ENCODE measurements at places on chromosomes 7 and 10. TPM values are rescaled to one million over a fixed set of nuclear protein-coding genes. Genes with fewer than 3 reads are reported as not detected.
A peak's percentile ranks its signal among the peaks of the same experiment; 100 is the strongest.

GRCh38 chr7:68470836-68471435 lies 1127.3 kb upstream of the AUTS2 start:
- no peak for DNase-seq

- no peak for DNase-seq
Measured at GRCh38 chr7:88299126-88299525, 7.6 kb downstream of the STEAP4 start.

DNA sequence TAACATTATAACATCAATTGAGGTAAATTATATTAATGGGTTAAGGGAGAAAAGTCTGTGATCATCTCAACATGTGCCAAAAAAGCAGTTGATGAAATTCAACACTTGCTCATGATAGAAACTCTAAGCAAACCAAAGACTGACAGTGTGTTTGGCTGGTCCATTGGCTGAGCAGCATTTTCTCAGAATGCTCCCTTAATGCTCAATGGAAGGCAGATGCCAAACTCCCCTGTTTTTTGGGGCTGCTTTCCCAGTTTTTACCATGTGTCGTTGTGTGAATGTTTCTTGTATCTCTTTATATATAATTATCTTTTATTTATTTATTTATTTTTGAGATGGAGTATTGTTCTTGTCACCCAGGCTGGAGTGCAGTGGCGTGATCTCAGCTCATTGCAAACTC lies 114.7 kb downstream of the SEC23IP start:
- no peak for DNase-seq

DNA sequence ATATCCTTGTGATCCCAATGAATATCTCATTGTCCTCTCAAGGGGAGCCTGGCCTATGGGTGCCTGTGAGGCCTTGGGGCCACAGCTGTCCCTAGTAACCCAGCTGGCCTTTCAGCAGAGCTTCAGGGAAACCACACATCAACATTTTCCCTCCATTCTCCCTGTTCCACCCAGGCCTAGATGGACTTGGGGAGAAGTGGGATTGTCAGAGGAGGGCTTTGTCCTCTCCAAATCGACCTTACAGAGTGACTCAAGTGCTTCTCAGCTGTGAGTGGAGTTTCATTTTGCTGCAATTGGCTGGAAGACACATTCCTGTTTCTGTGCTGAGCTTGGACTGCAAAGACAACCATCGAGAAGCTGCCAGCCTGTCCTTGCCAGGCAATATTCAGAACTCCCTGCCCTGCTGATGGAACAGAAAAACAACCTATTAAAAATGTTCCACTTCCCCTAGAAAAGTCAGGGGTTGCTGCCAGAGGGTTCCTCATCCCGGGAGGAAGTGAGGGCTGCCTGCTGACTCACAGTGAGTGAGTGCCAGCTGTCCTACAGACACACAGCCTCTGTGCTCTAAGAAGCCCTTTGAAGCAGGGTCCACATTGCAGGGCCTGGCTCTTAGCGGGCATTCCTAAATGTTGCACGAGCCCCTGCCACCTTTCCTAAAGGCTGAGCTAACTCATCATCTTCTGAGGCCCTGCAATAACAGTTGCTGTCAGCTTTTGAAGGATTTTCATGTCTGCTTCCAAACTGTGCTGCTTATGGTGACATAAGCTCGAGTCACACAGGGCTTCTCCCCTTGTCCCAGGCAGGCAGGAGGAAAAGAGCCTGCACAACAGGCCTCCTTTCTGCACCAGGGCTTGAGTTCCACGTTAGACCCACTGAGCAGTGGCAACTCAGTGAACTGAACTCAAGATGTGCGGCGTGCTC lies 20.5 kb downstream of the STRA8 start:
- DNase-seq = peak; percentile 56

DNA sequence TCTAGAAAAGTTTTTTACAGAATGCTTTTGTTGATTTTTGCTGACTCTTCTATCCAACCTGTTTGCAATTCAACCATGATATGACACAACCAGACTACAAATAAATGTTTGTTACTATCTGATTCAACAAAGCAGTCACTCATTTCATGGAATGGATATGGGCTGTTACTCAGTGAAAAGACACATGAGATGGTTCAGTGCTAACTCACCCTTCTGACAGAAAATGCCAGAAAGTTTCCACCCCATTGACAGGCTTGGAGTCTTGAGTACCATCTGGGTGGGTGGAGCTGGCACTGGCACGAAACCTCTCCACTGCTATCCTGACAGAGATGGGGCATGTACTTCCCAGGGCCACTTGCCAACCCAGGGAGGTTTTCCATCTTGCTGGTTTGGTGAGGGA lies 39.5 kb downstream of the RBM28 start:
- no peak for DNase-seq

DNA sequence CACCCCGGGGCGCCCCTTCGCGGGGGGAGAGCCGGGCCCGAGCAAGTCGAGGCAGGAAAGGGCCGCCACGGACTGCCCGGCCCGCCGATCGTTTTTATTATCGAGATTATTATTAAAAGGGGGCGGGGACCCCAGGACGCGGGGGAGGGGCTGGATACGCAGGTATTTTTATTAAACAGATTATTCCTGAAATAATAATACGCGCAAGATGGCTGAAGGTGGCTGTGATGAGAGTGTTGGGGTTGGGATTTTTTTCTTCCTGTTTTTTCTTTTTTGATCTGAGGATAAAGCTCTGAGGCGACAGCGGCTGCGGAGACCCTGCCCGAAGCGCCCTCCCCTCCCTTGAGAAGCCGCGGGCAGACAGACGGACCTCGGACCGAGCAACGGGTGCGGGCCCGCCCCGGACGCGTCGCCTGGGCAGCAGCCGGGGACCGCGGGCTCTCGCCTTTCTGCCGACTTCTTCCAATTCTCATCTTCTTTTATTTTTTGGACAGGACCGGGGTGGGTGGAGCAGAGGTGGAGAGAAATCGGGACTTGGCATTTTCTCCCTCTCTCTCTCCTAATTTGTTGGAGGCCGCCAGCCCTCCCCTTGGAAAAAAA lies 1.4 kb upstream of the TRIM8 start:
- peak; percentile 81 for DNase-seq

DNA sequence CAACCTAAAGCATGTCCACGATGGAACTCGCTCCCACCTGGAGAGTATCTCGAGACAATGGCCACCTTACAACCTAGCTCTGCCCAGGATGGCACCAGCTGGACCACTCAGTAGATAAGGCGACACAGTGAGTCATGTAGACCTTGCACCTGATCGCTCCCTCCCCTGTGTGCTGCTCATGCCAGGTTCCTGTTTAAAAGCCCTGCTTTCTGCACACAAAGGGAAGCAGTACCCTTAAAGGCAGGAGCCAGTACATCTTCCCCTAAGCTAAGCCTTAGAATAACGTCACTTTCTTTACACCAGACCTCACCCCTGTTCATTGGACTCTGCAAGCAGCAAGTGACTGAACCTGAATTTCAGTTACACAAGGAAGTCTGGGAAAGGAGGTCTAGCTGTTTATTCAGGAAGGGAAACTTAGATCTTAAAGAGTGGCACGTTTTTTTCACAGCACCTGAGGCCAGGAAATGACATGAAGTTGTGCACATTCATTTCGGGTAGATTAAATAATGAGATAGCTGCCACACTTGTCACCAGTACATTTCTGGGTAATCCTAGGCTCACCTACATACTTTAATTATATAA lies 117.9 kb downstream of the MTPAP start:
- no peak for DNase-seq

DNA sequence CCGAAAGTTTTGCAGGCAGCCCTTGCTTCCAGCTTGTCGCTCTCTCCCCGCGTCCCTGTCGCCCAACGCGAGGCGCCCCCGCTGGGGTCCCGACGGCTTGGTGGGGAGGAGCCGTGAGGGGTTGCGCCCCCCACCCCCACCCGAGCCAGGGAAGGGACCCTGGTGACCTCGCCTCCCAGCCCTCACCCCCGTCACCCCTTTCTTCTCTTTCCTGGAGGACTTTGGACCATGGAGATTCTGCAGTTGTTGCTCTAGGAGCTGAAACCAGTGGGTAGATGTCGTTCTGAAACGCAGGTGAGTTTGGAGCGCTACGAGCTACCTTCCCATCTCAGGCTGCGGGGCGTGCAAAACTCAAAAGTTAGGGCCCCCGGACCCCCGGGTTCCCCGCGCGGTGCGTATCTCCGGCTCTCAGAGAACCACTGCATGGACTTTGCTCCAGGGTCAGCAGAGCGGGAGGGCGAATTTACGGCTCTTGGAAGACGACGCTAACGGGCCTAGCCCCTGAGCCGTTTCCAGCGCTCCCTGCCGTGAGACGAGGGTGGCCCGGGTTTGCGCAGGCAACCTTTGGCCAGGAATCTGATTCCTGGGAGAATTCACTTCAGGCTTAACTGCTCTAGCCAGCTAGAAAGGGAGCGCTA lies 684 bp upstream of the ATXN7L1 start:
- DNase-seq = no peak

GRCh38 chr7:120718361-120718760 lies 139.6 kb downstream of the TSPAN12 start:
- DNase-seq = no peak

GRCh38 chr10:114427124-114427852 lies 23.0 kb upstream of the AFAP1L2 start:
- no peak for DNase-seq

DNA sequence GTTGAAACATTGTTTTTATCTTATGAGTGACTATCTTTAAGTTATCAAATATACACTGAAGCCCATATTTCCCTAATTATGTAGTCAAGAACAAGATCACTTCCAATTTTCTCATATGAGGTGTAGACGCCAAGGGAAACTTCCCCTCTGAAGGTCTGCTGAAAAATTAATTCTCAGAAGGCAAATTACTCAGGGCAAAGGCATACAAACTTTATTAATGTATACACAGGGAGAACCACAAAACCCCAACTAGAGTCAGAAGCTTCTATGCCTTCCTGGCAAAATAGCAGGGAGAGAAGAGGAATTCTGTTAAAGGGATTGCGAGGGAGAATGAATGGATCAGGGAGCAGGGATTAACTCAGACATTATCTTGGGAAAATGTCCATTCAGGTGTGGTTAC lies 83.4 kb downstream of the DOCK4 start:
- DNase-seq = no peak

GRCh38 chr7:25249772-25250171 lies 21.5 kb upstream of the NPVF start:
- DNase-seq = no peak

- no peak for DNase-seq
Measured at GRCh38 chr7:24403557-24403956, 119.6 kb downstream of the NPY start.

- DNase-seq = no peak
Measured at GRCh38 chr10:49322371-49323170, 23.6 kb downstream of the C10orf71 start.

GRCh38 chr7:156223935-156224832 lies 411.9 kb upstream of the SHH start:
- DNase-seq = no peak

DNA sequence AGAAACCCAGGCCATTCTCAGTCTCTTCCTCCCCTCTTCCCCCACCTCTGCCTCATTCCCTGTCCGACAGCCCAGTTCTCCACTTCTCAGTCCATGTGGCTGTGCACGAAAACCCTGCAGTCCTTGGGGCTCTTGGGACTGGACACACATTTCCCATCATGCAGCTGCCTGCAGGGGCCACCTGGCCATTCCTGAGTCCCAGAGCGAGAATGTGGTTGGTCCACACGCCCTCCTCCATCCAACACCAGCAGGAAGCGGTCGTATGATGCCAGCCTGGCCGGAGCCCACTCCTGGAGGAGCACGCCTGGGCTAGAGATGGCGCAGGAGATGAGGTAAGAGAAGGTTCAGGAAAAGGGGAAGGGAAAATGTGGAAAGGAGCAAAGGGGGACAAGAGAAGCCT lies 222.5 kb downstream of the USP6NL start:
- DNase-seq = no peak

GRCh38 chr10:101762736-101763135 lies 13.2 kb downstream of the FGF8 start:
- no peak for DNase-seq

DNA sequence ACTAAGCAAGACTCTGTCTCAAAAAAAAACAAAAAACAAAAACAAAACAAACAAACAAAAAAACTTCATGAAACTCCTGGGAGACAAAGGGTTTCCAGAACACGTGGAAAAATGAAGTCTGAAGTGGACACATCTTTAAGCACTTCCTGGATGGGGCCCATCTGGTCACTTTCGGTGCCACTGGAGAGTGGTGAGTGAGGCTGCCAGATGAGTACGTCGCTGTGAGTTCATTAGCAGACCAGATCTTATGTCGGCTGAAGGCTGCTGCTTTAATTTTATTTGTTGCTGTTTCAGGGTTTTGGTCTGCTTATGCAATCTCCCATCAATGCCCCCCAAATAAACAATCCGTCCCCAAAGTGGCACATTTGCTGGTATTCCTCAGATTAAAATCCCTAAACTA lies 64.4 kb downstream of the NPTX2 start:
- no peak for DNase-seq

DNA sequence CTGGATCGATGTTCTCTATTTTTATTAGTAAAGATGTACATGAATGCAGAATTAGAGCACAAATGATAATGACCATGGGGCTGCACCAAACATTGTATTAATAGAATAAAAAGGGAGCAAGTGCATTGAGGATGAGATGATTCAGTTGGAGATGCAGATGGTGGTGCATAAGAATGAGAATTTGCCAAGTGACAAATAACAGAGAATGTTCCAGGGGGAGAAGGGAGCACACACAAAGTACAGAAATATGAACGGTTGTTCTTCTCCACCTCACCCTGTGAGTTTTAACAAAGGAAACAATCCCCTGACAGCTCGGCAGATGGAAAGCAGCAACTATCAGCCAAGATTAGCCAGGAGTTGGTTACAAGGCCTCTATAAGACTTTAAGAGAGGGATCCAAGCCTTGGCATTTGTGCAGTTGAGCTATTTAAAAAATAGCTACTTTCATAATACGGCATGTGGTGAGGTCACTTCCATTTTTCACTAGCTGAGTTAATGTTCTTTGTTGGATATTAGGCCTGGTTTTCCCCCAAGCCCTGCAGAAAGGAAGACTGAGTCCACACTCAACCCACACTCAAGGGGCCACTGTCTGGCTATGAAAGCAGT lies 462.5 kb downstream of the TNS3 start:
- DNase-seq = no peak

DNA sequence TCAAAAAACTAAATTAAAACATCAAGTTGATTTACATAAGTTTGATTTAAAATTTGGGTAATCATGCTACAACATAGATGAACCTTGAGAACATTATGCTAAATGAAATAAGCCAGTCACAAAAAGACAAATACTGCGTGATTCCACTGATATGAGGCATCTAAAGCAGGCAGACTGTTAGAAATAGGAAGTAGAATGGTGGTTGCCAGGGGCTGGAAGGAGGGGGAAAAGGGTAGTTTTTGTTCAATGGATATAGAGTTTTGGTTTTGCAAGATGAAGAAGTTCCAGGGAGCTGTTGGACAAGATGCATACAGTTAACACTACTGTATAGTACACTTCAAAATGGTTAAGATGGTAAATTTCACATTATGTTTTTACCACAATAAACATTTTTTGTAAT lies 45.0 kb upstream of the IFRD1 start:
- DNase-seq = no peak

DNA sequence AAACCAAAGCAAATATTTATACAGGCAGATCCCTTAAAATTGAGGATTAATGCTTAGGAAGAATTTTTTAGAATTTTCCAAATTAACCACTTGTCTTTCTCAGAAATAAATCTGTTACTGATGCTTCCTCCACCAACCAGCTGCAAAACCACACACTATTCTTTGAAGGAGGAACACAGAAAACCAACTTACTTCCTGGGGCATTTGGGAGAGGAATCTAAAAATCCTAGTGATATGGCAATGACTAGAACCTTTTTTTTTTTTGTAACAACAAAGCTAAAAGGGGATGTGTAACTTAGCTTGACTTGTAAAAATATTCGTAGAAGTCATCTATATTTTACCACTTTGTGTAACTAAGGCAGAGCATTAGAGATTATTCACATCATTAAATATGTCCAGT lies 5.1 kb upstream of the TM9SF3 start:
- no peak for DNase-seq

The ARHGEF35 gene
- 1.7 TPM for total RNA-seq

The PLA2G12B gene
- total RNA-seq = not detected

The RASA4B gene
- total RNA-seq = 21.6 TPM

The PPA1 gene
- 153 TPM for total RNA-seq

The MYH16 gene
- not detected for total RNA-seq
